Regular cardiac myocyte (primary cell): ENCODE measurements at places on chromosomes 16 and 17. TPM values are rescaled to one million over a fixed set of nuclear protein-coding genes. Genes with fewer than 3 reads are reported as not detected.

NUPR1 gene
- total RNA-seq: 4.6 and 7.9 TPM in 2 replicates

FKBP10 gene
- 229 and 408 TPM in 2 replicates for total RNA-seq

HBZ gene
- total RNA-seq: not detected in 2 replicates

GJD3 gene
- total RNA-seq: 0.77 and 4.5 TPM in 2 replicates

SLC16A5 gene
- 3.3 and 6.2 TPM in 2 replicates for total RNA-seq

PITPNM3 gene
- 0.28 and 0.58 TPM in 2 replicates for total RNA-seq

LRRC37A gene
- total RNA-seq: 1.2 and 3.1 TPM in 2 replicates

DLX3 gene
- 0.19 TPM in 1 of 2 replicates, not detected in the other for total RNA-seq

DOC2B gene
- total RNA-seq: 0.19 and 0.56 TPM in 2 replicates

CIAO2B gene
- 166 and 269 TPM in 2 replicates for total RNA-seq

ATP2A1 gene
- total RNA-seq: under 0.01 and 0.28 TPM in 2 replicates

HS3ST2 gene
- not detected in 2 replicates for total RNA-seq

TIMP2 gene
- 45.8 and 51.9 TPM in 2 replicates for total RNA-seq

LPO gene
- total RNA-seq: not detected in 2 replicates

ACE gene
- total RNA-seq: 1.2 and 2.5 TPM in 2 replicates

LRRC59 gene
- 133 and 352 TPM in 2 replicates for total RNA-seq

KCTD19 gene
- total RNA-seq: under 0.01 TPM in 1 of 2 replicates, not detected in the other

SLC38A7 gene
- 17.8 and 23.7 TPM in 2 replicates for total RNA-seq

PRAC1 gene
- not detected in 2 replicates for total RNA-seq

OR3A3 gene
- total RNA-seq: not detected in 2 replicates

CDH11 gene
- total RNA-seq: 332 and 704 TPM in 2 replicates

TEKT3 gene
- 0.28 TPM in 1 of 2 replicates, not detected in the other for total RNA-seq

CUEDC1 gene
- 7.7 and 7.9 TPM in 2 replicates for total RNA-seq

KCNG4 gene
- total RNA-seq: not detected in 2 replicates

REXO5 gene
- 5.4 and 9.6 TPM in 2 replicates for total RNA-seq

ZFP3 gene
- total RNA-seq: 1.7 and 2.0 TPM in 2 replicates

BCL6B gene
- total RNA-seq: 0.19 and 0.56 TPM in 2 replicates

EZH1 gene
- 7.7 and 20.0 TPM in 2 replicates for total RNA-seq

ADGRG1 gene
- total RNA-seq: 4.5 and 6.1 TPM in 2 replicates
